CD4-positive, CD25-positive, alpha-beta regulatory T cell (primary cell): ENCODE measurements at places on chromosomes 11 and 22.

GRCh38 chr11:46121301-46121723, at the start of gene PHF21A:
TSS of gene PHF21A (minus strand) at chr11:46121454. CDS start at chr11:46084219, 37,235 bp downstream.
- peak; percentile 95 for DNase-seq

GRCh38 chr22:46043816-46044620, 67.1 kb upstream of the WNT7B start:
- DNase-seq, result peak; percentile 10

GRCh38 chr22:22060200-22061084, 77.9 kb upstream of the TOP3B start:
- peak; percentile 31 for DNase-seq

DNA sequence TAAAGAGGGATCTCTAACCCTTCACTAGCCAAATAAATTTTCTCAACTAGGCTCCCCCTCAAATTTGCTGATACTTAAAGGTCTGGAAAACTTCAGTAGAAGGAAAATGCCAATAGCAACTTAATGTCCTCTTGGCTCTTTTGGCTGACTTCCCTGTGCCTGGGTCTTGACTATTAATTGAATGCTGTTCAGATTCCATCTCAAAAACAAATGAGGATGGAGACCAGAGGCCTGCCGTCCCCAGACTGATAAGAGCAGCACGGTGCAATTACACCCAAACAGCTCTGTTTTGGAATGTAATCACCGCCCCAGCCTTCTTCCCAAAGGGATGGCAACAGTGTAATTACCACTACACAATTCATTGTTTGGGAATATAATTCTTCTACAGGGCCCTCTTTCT, 89.3 kb upstream of the CHRM4 start:
- no peak for DNase-seq

DNA sequence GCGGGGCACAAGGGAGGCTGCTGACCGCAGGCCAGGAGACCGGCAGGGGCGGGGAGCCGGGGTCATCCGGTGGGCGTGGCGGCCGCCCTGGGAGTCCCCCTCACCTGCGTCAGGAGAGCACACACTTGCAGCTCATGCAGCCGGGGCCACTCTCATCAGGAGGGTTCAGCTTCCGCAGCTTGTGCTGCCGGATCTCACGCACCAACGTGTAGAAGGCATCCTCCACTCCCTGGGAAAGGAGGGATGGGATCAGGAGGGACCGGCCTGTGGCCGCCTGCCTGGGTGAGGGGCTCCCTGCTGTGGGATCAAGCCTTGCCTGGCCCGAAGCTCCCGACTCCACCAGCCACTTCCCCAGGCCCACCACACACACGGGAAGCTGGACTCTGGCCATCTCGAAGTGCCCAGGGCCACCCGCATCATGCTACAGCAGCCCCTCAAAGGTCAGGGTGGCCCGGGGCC, 2.8 kb downstream of the HRAS start:
- no peak for DNase-seq

GRCh38 chr11:71379701-71380100, 68.5 kb downstream of the DHCR7 start:
- no peak for DNase-seq
